Neural progenitor cell (in vitro differentiated cells): ENCODE measurements at places on chromosomes 6 and 20.

GRCh38 chr20:23602699-23603098 is 3.0 kb downstream of the CST9 start:
- no peak for DNase-seq

DNA sequence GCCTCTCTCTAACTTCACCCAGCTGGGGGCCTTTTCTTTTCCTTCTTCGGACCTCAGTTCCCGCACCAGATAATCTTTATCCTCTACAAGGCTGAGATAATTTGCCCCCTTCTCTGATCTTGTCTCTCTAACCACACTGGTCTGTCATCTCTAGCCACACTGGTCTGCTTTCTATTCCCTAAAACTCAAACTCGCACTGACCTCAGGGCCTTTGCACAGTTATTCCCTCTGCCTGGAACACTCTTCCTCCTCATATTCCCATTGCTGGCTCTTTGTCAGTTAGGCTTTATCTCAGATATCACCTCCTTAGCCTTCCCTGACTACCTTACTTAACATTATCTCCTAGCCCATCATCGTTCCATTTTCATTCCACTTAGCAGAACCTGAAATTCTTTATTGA is 7.6 kb downstream of the RIMS4 start:
- DNase-seq, result no peak

DNA sequence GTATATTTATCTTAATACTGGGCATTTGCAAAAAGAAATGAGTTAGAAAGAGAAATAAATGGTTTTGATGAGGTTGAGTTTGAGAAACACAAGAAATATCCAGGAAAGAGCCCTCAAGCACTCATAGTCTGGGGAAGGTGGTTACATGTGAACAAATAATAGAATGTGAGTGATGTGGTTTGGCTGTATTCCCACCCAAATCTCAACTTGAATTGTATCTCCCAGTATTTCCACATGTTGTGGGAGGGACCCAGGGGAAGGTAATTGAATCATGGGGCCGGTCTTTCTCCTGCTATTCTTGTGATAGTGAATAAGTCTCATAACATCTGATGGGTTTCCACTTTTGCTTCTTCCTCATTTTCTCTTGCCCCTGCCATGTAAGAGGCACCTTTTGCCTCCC is 334.1 kb downstream of the COL12A1 start:
- DNase-seq, result no peak

- DNase-seq, result no peak
Observed at GRCh38 chr6:32597024-32597423, 7.4 kb upstream of the HLA-DRB1 start.

DNA sequence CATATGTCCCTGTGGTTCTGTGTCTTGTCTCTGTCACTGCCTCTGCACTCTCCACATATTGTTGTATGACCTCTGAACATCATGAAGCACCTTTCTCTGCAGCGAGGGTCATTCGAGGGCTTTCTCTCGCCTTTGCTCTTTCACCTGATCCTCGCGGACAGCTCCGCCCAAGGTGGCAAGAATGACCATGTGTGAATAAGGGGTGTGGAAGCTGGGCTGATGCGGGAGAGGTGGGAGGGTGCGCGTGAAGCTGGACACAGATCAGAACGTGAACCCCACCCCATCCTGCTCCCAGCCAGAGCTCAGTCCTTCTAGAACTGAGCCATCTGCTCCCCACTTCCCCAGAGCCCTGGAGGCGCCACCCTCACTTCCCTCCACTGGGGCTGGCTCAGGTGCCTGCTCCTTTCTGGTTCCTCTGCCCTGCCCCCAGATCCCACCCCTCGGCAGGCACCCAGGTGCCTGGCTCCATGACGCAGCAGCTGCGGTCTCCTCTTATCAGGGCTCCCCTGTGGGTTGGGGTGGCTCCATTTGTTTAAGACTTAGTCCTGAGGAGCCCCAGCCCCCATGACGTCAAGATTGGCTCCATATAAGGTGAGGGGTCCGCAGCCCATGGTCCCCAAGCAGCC is at the start of gene MUCL3:
Gene MUCL3 (plus strand): TSS at position 613 of the 626 bp plus-strand sequence. CDS start 27 bp downstream, outside the sequence.
- no peak for DNase-seq
